ENCODE measurements at places on chromosomes 2 and 18.
A peak's percentile ranks its signal among the peaks of the same experiment; 100 is the strongest.

DNA sequence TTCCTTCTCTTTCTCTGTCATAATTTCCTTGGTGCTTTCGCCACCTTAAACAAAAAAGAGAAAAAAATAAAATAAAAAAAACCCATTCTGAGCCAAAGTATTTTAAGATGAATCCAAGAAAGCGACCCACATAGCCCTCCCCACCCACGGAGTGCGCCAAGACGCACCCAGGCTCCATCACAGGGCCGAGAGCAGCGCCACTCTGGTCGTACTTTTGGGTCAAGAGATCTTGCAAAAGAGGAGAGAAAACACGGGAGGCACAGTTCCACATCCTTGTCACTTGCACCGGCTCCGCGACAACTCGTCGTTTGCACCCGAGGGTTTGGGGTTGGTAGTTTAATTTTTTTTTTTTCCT lies 1.8 kb upstream of the SP9 start:
- DNase-seq: no peak

GRCh38 chr2:233492751-233493150 lies 73.8 kb downstream of the USP40 start:
- no peak for DNase-seq

DNA sequence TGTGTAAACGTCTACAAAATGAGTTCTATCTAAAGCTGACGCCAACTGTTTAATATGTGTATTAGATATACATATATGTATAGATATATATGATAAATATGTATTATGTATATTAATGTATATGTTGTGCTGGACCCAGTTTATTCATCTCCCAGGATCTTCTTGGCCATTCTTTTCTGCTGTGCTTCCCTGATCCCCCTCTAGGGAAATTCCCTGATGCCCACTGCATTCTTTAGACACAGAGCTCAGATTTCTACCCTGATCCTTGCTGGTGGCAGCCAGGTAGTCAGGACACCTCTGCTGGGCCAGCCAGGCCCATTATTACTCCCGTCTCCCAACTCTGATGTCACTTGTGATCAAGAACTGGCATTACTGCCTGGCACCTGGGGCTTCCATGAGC lies 292.0 kb downstream of the PTPRM start:
- DNase-seq: no peak

DNA sequence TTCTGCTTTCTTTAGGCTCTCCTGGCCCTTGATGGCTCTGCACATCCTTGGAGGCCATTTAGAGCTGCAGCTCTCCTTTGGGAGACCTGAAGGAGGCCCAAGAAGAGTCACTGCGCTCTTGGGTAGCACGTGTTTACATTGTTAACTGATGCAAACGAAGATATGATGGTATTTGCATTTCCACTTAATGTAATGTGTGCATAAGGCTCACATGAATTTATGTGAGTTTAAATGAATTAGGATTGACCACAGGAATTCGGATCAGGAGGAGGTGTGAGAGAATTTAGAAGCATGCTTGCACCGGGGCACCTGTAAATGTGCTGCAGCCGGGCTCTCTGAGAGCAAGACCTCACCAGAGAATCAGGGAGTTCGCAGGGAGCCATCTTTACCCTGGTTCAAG lies 7.5 kb downstream of the SH3RF3 start:
- no peak for DNase-seq

DNA sequence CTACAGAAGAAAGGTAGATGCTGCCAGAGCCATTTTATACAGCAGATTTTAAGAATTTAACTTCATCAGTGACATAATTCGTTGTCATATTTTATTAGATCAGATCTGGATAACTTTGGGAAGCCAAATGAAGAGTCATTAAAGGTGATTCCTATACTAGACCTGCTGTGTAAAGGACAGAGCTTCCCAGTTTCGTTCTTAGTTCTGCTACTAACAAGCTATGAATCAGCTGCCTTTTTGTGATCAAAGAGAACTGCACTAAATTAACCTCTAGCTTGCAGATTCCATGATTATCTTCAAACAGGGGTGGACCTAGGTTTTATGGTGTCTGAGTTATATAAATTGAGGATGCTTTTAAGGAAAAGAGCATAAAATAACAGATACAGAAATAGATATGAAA lies 926.5 kb upstream of the ACVR2A start:
- DNase-seq: no peak

GRCh38 chr2:186036862-186037449 lies 298.4 kb downstream of the FSIP2 start:
- DNase-seq: no peak

DNA sequence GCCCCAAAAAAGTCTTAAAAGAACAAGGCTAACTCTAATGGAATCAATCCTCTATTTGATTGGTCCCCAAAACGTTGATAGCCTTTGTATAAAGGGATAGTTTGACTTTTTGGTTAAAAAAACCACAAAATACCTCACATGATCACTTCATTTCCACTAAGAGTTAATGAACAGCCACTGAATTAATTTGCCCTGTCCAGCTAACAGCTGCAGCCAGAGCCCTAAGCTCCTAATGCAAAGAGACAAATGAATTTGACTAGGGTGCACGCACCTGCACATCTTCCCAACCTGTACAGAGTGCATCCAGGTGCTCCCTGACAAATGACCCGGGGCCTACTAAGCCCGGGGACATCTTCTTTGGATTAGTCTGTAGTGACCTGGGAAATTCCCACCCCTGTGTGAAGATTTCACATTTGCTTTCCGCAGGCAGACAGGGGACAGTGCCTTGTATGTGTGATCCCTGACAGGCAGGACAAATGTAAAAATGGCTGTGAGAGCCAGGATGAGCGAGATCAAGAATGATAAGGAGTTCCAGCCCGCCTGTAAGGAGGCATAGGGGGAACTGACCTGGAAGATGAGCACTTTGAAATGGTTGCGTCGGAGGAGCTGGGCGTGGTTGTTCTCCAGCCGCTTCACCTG lies 893 bp downstream of the CAVIN2 start:
- DNase-seq: no peak

DNA sequence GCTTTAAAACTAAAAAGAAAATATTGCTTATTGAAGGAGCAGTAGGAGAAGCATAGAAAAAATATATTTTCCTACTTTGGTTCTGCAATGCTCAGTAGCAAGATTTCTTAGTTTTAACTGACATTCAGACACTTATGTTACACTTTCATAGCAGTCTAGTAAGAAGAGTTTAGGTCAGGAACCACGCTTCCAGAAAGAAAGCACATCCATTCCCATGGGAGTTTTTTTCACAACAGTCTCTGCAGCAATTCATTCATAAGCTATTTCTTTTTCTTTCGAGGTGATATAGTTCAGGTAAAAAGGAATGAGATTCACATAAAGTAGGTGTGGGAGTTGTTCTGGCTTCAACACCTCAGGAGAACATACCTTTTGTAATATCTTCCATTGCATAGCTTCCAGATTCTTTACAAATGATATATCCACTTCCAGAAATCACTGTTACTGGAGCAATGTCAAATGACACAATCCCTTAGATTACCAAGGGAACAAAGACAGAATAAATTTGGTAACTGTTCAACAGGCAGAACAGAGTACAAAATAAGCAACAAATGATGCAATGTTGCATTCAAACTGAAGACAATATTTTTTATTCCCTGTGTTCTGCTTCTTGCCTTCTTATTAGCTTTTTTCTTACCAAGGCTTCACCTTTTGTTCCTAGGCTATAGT lies 95.2 kb upstream of the GULP1 start:
- DNase-seq: no peak

DNA sequence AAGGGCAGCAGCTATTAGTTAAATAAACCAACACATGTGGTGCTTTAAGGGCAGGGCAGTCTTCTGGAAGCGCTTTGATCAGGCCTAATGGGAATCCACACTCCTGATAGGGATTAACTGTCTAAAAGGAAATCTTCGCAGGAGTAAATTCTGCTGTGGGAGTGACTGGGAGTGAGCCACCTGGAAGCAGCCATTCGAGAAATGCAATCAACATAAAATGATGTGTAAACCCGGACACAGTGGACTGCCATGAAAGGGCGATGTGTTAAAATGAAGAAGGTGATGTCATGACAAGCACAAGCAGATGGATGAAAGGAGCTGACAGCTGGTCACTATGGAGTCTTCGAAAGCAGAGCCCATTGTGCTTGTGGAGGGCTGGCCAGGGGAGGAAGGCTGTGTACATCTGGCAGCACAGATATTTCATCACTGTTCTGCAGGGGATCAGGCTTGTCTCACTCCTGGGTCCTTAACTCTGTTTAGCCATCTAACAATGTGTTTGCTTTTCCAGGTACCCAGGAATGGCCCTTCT lies 24.8 kb upstream of the GALNT14 start:
- no peak for DNase-seq

DNA sequence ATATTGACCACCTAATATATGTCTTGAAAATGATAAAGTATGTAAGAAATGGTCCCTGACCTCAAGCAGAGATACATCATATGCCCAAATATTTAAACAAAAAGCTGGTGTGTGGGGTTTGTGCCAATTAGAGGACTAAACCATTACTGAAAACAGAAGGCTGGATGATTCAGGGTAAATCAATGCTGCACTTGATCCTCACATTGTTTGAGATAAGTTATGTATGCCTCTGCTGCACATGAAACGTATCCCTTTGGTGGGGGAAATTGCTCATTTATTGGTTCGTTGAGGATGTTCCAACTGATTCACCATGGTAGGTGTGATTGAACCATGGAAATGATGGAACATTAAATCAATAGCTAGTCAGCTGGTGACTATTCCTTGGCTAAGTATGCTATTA lies 24.7 kb upstream of the DARS1 start:
- peak; percentile 4 for DNase-seq

DNA sequence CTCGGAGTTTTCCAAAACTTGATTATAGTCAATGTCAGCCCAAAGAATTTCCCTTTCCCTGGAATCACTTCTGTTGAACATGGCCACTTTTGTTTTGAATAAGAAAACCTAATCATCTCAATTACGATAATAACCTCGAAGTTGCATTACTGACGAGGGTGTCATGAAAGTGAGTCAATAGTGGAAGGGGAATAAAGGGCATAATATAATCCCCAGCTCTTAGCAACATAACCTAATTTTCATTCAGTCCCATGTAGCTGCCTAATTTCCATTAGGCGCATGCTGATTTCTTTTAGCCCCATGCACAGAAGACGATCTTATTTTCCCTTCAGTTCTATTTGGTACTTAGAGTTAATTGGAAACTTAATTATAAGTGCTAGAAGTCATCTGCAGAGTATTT lies 51.1 kb upstream of the RAPH1 start:
- no peak for DNase-seq

GRCh38 chr18:45166341-45166835 lies 448.9 kb upstream of the SLC14A2 start:
- DNase-seq: no peak

GRCh38 chr18:53380063-53380639 lies 844.3 kb downstream of the MBD2 start:
- no peak for DNase-seq

DNA sequence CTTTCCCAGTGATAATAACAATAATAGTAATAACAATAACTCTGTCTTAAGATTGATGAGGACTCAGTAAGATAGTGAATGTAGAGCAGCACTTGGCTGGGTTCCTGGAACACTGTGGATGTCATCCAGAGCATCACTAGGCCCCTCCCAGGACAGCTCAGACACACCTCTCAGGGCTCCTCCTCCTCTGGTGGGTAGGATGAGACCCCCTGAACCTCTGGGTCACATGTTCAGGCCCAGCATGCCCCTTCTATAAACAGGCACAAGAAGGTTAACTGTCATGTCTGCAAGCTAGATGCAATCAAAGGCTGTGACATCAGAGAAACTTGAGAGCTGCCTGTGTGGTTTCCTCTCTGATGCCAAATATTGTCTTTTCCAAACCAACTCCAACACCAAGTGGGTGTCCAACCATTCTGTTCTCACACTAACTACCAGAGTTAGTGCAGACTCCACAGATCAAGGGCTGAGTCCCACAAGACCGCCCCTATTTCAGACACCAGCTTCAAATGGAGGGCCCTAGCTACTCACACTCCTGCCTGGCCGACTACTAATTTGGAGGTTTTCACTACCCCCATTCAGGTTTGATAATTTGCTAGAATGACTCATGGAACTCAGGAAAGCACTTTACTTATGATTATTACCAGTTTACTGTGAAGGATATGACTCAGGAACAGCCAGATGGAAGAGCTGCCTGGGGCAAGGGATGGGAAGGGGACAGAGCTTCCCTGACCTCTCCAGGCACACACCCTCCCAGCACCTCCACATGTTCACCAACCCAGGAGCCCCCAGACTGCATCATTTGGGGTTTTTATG lies 46.4 kb upstream of the BZW1 start:
- peak; percentile 81 for DNase-seq

- no peak for DNase-seq
These were observed 209.3 kb downstream of the SLC4A3 start for GRCh38 chr2:219836647-219837177.

- no peak for DNase-seq
These were observed 6.8 kb downstream of the B4GALT6 start for GRCh38 chr18:31677592-31677991.

All from AG04450 (cell line).